Femur (tissue), 1 donor: ENCODE measurements at places on chromosomes 6 and 20.

DNA sequence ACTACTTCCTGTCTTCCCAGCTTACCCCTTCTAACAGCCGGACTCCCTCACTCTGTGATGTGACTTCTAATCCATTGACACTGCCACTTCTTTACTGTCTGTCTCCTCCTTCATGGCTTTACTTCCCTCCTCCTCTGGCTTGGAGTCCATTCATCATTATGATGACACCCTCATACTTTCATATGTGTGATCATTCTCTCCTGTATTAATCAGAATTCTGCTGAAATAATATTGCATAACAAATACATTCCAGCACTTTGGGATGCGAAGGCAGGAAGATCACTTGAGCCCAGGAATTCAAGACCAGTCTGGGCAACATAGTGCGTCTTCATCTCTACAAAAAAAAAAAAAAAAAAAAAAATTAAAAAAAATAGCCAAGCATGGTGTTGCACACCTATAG is 147.9 kb upstream of the BTBD3 start:
- no peak for DNase-seq

GRCh38 chr6:109194880-109195279 is 99.6 kb downstream of the CEP57L1 start:
- no peak for DNase-seq

- DNase-seq = no peak
Observed at GRCh38 chr6:85865420-85866369, 223.0 kb upstream of the SYNCRIP start.

DNA sequence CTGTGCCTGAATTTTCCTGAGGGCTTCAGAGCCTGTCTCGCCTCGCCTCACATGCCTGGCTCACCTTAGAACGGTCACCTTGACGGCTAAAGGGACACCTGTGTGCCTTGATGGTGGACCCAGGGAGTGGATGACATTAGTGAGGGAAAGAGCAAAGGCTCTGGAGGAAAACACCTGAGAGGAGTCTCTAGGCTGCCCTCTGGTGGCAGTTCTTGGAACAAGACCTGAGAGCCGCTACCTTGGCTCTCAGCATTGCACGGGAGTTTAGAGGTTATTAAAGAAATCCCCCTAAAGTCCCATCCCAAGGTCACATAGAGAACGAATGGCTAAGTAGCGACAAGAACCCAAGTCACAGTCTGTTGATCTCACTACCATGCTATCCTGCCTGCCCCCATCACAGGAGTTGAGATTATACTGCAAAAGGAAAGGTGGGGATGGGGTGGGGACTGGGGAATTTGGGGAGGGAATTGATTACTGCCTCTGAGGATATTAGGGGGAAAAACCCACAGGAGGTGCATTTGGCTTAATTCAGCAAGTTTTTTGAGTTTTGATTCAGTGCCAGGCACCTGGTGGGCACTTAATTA is 7.9 kb upstream of the CDSN start:
- no peak for DNase-seq

DNA sequence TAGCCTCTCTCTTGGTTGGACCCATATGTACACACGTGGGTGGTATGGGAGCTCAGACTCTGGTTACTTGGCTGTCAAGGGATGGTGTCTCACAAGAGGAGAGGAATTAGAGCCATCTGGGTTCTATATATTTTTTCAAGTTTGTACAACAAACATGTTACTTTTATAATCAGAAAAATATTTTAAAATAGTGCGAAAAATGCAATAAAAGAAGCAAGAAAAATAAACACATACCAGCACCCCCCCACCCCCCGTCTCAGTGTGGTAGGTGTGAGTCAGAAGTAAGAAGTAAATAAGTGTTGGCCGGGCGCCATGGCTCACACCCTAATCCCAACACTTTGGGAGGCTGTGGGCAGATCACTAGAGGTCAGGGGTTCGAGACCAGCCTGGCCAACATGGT is 2.1 kb upstream of the TIAM2 start:
- no peak for DNase-seq

GRCh38 chr6:1081551-1082284 is 230.2 kb upstream of the FOXQ1 start:
- DNase-seq = no peak

GRCh38 chr6:119145111-119145510 is 66.6 kb upstream of the FAM184A start:
- no peak for DNase-seq

DNA sequence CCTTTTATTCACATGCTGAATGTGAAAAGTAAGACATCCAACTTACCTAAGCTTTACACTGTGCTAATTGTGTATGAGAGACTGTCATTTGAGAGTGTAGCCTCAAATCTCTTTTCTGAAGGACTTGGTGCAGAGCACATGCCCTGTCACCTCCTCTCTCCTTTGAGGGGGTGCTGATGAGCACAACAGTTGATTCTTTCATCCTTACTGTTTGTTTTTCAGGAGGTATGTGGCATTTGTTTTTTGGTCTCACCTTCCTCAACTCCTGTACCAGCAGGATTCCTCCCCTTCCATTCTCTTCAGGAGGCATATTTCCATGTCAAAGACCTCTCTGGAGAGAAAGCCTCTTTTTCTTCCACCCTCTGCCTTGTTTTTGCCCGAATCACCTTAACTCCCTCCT is 252.6 kb upstream of the CITED2 start:
- no peak for DNase-seq

GRCh38 chr6:54847799-54848597 is 1.4 kb downstream of the FAM83B start:
- no peak for DNase-seq

DNA sequence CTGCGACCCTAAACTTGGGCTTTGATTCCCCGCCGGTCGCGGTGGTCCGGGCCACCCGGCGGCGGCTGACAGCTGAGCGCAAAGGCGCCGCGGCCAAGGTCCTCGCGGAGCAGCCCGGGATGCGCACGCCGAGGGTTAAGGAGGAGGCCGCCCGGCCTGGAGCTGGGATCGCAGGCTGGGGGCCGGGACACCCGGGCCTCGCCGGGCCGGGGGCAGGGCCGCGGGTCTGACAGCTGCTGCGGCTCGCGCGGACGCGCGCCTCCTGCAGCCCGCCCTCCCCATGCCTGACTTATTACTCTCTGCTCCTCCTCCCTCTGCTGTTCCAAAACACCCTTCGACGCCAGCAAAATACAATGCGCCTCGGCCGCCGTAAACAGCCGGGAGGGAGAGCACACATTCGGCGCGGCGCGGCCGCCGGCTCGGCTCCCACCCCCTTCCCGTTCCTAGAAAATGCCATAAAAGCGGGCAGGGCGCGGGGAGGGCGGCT is 746 bp downstream of the BACH2 start:
- DNase-seq = peak; percentile 90

GRCh38 chr6:158570681-158570962 is 10.7 kb downstream of the TMEM181 start:
- DNase-seq = no peak

DNA sequence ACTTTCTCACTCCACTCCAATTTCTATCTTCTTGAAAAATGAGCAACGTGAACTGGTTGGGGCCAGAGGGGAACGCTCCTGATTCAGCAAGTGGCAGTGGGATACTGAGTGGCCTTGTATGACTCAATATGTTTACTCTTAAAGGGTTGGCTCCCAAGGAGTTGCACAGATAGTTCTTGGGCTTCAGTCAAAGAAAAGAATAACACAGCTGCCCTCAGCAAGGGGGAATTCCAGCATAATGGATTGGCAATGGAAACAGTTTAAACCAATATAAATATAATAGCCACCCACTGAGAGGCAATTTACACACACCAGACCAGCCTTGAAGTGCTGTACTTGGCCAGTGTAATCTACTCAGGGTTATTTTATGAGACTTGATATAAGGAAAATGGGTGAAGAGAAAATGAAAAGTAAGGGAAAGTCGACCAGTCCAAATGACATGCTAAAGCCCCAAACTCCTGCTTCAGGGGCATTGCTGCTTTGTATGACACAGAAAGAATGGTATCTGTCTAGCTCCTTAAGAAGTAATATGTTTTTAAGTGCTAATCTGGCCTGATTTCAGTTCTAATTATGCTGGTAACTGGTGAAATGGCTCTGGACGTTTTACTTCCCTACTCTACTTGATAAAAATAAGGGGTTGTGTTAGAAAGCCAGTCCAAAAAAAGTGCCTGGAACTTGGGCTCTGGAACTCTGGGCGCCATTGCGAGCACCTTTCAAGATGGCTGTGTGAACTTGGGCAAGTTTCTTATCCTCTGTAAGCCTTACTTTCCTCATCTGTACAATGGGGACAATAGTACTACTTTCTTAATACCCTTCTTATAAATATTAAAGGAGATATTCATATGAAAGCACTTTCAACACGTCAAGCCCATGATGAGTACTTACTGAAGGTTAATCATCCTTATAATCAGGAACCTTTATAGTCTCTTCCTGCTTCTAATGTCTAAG is 712.9 kb upstream of the MAP3K7 start:
- no peak for DNase-seq

GRCh38 chr6:160348223-160349019 is at the start of gene SLC22A3:
Gene SLC22A3 (plus strand): TSS chr6:160348378. CDS start chr6:160348420, 42 bp downstream.
- DNase-seq = peak; percentile 57

GRCh38 chr20:62368392-62368975 is 1.4 kb upstream of the LAMA5 start:
- no peak for DNase-seq

- DNase-seq = no peak
Observed at GRCh38 chr6:14791526-14791925, 454.3 kb upstream of the JARID2 start.

DNA sequence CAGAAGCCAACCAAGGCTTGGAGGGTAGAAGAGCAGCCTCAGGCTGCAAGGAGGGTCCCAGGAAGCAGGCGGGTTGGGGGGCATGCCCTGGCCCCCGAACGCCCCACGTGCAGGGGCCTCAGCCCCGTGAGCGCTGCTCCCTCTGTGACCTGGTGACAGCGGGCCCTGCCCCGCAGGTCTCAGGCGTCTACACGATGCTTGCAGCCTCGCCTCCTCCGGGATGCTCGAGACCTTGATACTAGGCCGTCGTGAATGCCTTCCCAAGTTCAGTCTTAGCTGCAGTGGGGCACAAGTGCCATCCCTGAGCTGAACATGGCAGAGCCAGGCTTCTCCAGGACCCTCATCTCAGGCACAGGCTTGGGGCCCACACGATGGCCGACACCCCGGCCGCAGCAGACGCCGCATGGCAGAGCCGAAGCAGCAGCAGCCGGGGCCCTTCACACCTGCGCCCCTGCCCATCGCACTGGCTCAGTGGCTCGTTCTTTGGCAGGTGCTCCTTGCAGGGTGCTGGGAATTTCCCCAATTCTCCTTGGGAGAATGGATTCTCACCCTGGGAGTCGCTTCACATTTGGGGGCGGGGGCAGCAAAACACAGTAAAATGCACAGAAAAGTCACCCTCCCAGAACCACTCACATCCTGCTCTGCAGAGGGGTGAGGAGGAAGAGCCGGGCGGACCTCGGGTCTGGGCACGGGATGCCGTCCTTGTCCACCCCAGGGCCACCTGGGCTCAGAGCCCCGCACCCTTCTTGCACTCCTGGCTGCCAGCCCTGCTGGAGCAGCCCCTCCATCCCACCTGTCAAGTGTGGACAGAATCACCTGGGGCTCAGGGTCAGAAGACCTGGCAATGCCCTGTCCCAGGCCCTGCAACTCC is 161.8 kb downstream of the DLL1 start:
- DNase-seq = peak; percentile 8
